ENCODE measurements at places on chromosomes 13 and 19.

DNA sequence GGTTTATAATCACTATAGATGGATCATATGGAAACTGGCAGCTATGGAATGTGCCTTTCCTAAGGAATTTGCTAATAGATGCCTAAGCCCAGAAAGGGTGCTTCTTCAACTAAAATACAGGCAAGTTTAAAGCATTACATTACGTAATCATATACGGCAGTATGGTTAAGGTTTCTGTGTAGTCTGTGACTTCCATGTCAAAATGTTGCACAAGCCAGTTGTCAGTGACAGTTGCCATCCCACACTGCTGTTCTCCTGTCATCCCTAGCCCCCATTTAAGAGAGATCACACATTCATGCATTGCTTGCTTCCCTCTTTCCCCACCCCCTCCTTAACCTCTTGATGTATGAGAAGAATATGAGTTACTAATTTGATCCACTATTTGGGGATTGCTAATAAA is 47.3 kb downstream of the BRCA2 start:
- DNase-seq, result no peak

DNA sequence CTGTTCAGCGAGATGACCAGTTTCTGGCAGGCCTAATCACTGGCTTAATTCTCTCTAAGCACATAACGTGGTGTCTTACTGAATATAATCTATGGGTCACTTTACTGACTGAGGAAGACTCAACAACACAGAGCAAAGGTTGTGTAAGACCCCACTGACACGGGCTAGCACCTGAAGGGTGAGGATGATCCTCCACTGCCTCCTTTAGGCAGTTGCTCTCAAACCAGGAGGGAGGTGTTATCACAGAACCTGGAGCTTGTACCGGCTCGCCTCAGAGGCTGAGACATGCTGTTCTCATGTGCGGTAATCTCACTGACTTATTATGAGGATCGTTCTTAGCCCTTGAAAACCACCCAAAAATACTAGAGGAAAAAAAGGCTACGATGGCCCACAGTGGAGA is 28.3 kb downstream of the RCBTB2 start:
- DNase-seq, result no peak

DNA sequence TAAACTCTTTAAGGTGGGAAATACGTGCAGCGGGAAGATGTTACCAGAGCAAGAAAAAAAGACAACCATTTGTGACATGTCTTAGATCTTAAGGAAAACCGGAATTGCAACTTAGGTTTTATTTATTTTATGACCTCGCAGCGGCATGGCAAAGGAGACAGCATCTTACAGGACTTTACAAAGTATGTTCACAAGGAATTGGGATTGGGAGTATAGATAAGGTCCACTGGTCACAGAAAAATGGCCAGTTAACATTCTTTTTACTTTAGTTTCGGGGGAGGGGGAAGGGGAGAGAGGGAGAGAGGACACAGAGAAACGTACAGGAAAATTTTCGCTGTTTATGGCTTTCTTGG is 104.5 kb upstream of the DIAPH3 start:
- DNase-seq, result no peak

DNA sequence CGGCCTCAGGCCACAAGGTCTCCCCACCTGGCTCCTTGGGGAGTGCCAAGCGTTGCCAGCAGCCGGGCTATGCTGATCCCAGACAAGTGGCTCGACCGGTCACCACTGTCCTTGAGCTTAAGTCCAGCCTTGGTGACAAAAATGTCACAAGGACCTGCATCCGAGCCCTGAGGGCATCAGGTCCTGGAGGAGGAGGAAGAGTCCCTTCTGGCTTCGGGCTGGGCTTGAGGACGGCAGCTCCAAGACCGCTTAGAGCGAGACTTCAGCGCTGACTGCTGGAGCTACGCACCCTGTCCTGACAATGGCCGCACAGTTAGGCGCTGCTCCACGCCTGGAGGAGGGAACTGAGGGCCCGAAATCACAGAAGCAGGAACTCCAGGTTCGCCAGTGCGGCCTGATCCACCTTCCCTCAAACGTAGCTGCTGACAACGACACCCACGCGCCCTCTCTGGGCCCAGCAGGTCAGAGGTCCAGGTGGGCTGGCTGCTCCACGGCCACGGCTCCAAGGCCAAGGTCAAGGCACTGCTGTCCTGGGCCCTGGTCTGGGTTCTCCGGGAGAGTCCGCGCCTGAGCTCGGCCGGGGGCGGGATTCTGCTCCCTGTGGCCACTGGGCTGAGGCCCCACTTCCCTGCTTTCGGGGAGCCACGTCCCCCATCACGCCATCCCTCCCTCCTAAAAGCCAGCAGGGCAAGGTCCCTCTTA is 7.0 kb downstream of the SBNO2 start:
- DNase-seq, result no peak

DNA sequence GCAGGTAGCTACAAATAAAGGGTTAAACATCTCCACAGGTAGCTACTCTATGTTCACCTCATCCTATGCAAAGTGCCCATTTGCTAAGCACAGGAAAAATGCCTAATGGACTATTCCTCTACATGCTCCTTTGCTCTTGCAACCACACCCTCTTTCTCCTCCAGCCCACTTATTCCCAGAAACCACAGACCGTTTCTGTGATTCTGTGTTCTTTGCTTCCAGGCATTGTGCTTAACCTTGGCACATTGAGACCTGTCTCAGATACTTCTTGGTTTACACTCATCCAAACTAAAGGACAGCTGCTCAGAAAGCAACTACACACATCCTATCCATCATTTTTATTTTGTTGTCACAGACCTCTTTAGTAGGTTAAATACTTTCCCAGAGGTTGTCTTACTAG is 785.0 kb upstream of the MIR17HG start:
- no peak for DNase-seq

DNA sequence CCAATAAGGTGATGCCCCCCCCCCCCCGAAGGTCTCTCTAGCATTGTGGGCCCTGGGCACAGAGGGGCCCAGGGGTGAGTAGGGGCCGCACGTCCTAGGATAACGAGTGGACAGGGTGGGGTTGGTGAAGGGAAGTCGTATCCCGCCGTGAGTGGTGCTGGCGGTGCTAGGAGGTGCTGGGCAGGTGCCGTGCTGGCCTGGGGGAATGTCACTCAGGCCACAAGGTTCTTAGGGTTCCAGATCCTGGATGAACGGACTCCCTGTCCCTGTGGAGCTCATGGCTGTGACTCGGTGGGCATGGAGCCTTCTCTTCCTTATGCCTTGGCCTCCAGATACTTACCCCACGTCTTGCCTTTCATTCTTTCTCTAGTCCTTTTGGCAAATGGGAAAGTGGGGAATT is 157.4 kb upstream of the SOX1 start:
- no peak for DNase-seq

- DNase-seq, result no peak
Measured at GRCh38 chr13:31261241-31261640, 61.5 kb downstream of the B3GLCT start.

DNA sequence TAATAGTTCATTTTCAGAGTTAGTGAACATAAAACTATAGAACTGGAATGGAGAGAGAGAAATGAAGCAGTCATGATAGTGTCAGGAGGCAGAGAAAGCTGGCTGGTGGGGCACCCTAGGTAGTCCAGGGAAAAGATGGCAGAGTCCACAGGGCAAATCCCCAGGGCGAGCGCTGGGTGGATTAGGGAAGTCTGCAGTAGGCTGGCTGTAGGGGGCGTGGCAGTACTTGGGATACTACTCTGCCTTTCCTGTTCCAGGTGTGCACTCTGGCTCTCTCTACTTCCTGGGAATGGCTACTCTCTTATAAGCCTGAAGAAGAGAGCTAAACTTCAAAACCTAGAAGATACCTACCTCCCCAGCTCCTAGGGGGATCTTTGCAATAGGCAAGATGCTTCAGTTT is 232.9 kb upstream of the SLC10A2 start:
- no peak for DNase-seq

DNA sequence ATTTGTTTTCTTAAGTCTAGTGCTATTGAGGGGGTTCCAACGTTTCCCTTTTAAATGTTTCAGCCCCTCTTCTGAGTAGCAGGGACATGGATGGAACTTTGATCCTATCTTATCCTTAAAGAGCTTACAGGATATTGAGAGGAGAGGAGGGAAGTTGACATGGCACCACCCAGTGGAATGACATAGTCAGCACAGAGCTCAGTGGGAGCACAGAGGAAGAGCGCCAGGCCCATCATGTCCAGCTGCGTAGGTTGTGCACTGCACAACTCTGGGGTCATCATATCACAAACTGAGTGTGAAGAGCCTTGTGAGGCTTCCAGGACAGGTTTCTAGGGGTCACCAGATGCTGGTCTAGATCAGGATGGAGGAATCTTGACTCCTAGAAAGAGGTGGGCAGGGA is 4.6 kb upstream of the CDC42EP5 start:
- DNase-seq, result no peak

- DNase-seq, result no peak
Measured at GRCh38 chr19:33504058-33504444, 17.5 kb downstream of the PEPD start.

GRCh38 chr13:93963266-93964145 is 516.0 kb downstream of the DCT start:
- DNase-seq, result peak; percentile 61

DNA sequence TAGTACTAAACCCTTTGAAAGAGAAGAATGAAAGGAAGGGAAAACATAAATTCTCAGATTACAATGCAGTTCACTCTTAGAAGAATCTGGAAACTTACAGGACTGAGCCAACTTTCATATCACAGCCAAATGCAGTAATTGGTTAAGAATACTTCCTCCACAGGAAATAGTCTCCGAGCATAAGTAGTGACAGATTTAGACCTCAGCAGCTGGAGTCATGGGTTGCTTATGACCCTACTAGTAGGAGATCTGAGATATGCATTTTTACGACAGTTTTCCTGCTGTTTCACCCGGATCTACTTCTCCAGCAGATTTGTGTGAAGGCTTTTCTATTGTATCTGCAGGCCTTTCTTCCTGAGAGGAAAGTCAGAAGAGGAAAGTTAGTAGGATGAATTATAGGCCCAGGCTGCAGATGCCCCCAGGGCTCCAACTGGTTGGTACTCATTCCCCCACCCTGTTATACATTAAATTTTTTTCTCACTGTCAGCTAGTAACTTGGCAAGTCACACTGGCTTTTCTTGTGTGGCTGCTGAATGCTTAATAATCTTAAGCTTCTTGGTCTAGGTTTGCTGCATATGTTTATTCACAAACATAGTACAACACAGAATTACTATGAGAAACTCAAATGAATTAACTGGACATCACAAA is 1241.5 kb upstream of the MIR17HG start:
- no peak for DNase-seq

DNA sequence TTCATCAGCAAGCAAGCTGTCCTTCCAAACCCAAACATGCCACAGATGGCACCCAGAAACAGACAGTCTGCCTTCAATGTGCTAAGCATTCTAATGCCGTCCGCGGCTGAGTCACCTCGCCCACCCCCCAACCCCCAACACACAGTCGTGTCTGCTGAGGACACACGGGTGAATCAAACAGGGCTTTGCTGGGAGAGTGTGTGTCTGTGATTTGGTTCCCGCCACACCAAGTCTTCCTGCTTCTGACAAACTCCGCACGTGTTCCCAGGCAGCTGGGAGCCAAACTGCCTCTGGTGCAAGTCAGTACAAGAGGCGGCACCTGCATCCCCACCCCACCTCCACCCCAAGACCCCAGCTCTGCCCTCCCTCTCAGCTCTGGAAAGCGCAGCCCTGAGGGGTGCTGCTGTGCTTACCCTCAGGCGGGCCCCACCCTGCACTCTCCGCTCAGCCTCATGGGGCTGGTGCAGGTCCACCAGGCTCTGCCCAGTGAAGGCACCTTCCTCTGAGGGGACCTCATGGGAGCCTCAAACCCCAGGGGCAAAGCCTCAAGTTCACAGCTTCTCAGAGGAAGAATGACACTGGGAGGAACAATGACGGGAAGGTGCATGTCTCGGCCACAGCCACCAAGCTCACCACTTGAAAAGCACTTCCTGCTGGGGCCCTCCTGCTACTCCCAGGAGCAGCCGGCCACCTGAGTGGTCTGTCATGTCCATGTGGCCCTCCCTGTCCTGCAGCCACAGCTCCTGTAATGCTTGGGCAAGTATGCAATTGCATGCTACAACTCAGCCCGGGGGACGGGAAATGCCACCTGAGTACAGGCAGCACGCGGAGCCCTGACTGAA is 15.0 kb upstream of the SLC35E1 start:
- DNase-seq, result peak; percentile 67

- DNase-seq, result peak; percentile 65
Measured at GRCh38 chr13:90485436-90485835, 862.1 kb upstream of the MIR17HG start.

DNA sequence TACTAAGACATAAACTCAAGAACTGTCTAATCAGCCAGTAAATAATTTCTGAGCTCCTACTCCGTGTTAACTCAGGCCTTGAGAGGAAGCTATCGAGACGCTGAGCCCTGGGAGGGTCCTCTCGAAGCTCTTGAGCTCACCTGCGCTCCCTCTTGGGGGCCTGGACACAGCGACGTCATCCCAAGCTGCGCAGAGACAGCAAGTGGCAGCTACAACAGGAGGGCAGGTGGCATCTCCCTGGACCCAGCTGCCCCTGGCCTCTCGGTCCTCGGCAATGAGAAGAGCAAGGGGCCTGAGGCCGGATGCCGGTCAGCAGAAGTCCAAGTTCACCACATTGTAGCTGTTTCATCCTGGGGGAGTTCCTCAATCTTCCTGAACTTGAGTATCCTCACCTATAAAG is 30.5 kb upstream of the TUBGCP3 start:
- no peak for DNase-seq

- no peak for DNase-seq
Measured at GRCh38 chr13:84741253-84741652, 859.0 kb upstream of the SLITRK1 start.

GRCh38 chr13:43728421-43728820 is 58.4 kb downstream of the ENOX1 start:
- DNase-seq, result no peak

DNA sequence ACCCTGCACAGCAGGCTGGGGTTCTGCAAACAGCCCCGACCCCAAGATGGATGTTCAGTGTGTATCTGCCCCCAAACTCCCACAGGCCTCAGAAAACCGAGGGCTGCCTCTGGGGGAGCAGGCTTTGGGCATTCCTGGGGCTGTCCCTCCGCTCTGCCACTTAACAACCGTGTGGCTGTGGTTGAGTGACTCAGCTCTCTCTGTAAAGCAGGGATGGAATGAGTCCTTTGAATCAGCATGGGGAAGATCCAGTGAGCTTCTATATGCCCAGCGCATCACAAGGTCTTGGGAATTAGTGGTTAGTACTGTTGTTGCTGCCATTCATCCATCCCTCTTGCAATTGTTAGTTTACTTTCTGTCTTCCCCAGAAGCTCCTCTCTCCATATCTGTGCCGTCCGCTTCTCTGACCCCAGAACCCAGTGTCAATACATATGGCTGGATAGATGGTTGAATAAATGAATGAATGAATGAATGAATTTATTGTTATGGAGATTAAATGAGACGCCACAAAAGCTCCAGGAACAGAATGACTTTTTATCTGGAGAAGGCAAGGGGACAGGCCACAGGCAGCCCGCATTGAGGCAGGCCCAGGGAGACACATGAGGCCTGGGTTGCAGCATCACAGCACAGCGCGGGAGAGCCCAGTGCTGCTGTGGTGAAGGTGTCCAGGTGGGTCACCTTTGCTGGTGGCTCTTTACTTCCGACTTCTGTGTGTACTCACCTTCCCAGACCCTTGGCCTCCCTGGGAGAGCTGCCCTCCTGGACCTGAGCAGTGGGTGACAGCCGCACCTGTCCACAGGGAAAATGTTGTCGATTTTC is 89.2 kb downstream of the RGCC start:
- peak; percentile 89 for DNase-seq

GRCh38 chr13:80473695-80474094 is 132.8 kb upstream of the SPRY2 start:
- peak; percentile 18 for DNase-seq

- DNase-seq, result peak; percentile 65
Measured at GRCh38 chr19:10269333-10270179, 1.4 kb upstream of the ICAM1 start.
